CD4-positive, CD25-positive, alpha-beta regulatory T cell (primary cell): ENCODE measurements at places on chromosomes 2 and 18. TPM values are rescaled to one million over a fixed set of nuclear protein-coding genes. Genes with fewer than 3 reads are reported as not detected.

The WNT6 gene
- total RNA-seq = not detected

- no peak for DNase-seq
- no peaks in the 10 kb centered on the region for H3K36me3 ChIP-seq
- no peak overlapping the region for H3K27ac ChIP-seq
- no peaks in the 10 kb centered on the region for H3K27me3 ChIP-seq
- no peaks in the 10 kb centered on the region for H3K4me1 ChIP-seq
- H3K4me3 ChIP-seq = no peak overlapping the region
Measured at GRCh38 chr2:107588181-107588580, 238.5 kb upstream of the RGPD4 start.

The GALR1 gene
- not detected for total RNA-seq

The SPEG gene
- 4.1 TPM for total RNA-seq

DNA sequence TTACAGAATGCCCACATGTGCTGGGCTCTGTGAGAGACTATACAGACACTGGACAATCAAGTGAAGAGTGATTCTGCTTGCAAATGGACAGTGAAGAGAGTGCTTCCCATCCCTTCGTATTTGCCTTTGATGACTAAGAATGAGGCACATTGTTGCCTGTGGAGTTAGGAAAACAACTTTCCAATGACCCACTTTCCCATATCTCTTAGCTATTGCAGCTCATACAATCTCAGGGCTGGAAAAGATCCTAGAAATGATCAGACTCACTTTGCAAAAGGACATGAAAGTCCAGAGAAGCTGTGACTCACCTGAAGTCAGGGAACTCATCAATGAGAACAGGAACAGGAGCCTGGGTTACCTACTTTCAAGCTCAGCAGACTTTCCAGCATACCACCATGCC is 440.5 kb upstream of the TCF4 start:
- no peak overlapping the region for H3K4me3 ChIP-seq
- no peaks in the 10 kb centered on the region for H3K4me1 ChIP-seq
- no peak overlapping the region for H3K27ac ChIP-seq
- DNase-seq = no peak
- no peaks in the 10 kb centered on the region for H3K36me3 ChIP-seq

The PLGLB1 gene
- total RNA-seq = 8.2 TPM

The DLX1 gene
- total RNA-seq = not detected

DNA sequence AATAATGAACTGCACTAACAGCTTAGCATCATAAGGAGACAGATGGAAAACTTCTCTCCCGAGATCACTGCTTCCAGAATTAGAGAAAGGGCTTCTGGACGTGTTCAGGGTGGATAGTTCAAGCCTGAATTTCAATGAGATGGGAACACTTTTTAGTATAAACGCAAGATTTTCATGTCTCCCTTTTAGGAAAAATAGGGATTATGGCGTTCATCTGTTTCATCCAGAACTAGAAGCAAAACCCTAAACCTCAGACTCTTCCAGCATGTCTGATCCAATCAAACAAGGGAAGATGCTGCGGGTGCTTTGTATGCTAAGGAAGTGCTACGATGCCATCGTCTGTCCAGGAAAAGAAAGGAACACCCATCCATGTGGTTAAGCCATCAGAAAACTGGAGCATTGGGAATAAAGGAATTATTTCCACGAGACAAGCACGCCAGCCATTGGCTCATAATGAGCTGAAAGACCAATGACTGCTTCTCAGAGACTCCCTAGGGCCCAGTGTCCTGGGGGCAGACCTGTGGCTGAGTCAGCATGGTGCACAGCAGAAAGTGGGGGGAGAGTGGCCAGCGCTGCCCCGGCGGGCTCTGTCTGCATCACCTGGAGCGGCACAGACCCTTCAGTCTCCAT is 65.9 kb upstream of the AFF3 start:
- no peak overlapping the region for H3K4me3 ChIP-seq
- H3K27me3 ChIP-seq = peaks cover 2% of the 10 kb centered on the region
- H3K27ac ChIP-seq = no peak overlapping the region

GRCh38 chr2:10497797-10498251 is 49.7 kb upstream of the ODC1 start:
- H3K36me3 ChIP-seq = no peaks in the 10 kb centered on the region
- H3K4me1 ChIP-seq = peaks cover 34% of the 10 kb centered on the region
- H3K27me3 ChIP-seq = no peaks in the 10 kb centered on the region
- no peak overlapping the region for H3K4me3 ChIP-seq

GRCh38 chr2:132419235-132419634 is 2.6 kb downstream of the GPR39 start:
- peaks cover 2% of the 10 kb centered on the region for H3K27me3 ChIP-seq
- DNase-seq = no peak
- H3K4me1 ChIP-seq = no peaks in the 10 kb centered on the region
- H3K36me3 ChIP-seq = no peaks in the 10 kb centered on the region

DNA sequence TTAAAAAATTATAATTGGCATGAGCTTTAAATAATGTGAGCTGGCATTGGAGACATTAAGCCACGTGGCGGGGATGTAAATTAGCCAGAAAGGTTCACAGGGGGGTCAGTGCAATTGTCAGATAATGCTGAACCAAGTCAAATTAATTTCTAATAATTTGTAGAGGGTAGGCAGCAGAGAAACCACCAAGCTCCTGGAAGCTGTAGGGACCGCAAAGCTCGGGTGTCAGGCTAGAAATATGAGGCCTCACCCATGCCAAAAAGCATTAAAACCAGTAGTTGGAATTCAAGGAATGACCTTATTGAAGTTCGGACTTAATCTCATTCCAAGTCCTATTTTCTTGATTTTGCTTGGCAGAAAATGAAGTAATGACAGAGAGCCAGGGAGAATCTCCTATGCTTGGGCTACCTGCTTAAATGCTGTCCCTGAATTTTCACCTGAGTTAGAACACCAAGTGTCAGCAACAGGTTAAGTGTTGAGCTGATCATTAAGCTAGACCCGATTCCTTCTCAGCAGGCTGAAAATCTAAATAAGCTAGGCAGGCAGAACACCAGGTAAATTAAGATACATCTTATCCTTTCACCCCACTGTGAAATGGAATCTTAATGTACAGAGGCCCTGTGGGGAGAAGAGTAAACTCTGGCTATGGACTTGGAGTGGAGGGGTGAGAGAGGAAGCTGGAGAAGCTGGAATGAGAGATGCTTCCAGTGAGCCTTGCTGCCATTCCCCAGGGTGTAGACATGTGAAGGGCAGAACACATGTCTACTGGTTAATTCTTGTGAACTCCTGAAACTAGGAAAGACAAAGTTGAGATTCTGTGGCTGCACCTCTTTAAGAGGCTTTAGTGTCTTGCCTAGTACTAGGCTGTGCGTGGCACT is 520.0 kb downstream of the SLC4A3 start:
- H3K4me3 ChIP-seq = no peak overlapping the region
- H3K27ac ChIP-seq = no peak overlapping the region
- no peaks in the 10 kb centered on the region for H3K4me1 ChIP-seq
- H3K36me3 ChIP-seq = no peaks in the 10 kb centered on the region

GRCh38 chr2:128170776-128171175 is 79.8 kb downstream of the UGGT1 start:
- no peak overlapping the region for H3K4me3 ChIP-seq
- DNase-seq = no peak
- H3K27me3 ChIP-seq = no peaks in the 10 kb centered on the region
- H3K27ac ChIP-seq = no peak overlapping the region

The EML6 gene
- 0.59 TPM for total RNA-seq

DNA sequence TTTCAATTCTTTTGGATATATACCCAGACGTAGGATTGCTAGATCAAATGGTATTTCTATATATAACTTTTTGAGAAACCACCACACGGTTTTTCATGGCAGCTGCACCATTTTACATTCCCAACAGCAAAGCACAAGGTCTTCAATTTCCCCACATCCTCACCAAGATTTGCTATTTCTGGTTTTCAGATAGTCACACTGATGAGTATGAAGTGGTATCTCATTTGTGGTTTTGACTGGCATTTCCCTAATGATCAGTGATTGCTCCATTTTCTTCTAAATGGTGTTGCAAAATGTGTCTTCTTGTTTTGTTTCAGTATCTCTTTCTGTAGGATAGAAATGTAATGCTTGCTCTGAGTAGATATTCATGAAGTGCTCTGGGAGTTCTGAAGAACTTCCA is 52.0 kb downstream of the ANKRD44 start:
- no peaks in the 10 kb centered on the region for H3K27me3 ChIP-seq
- peak overlapping the region; percentile 91 for H3K27ac ChIP-seq
- DNase-seq = peak; percentile 44
- no peaks in the 10 kb centered on the region for H3K36me3 ChIP-seq
- peak overlapping the region; percentile 59 for H3K4me3 ChIP-seq

DNA sequence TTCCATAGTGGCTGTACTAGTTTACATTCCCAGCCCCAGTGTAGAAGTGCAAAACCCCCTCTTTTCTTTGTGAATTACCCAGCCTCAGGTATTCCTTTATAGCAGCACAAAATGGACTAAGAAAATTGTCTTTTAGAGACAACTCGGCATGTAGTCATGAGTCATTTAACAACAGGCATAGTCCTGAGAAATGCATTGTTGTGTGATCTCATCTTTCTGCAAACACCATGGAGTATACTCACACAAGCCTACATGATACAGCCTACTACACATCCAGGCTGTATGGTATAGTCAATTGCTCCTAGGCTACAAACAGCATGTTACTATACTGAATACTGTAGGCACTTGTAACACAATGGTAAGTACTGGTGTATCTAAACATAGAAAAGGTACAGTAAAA is 44.4 kb upstream of the MBP start:
- H3K4me1 ChIP-seq = no peaks in the 10 kb centered on the region
- H3K27ac ChIP-seq = no peak overlapping the region
- DNase-seq = no peak
- no peak overlapping the region for H3K4me3 ChIP-seq
- H3K27me3 ChIP-seq = no peaks in the 10 kb centered on the region
- no peaks in the 10 kb centered on the region for H3K36me3 ChIP-seq

The SCTR gene
- total RNA-seq = not detected

The TUBA4B gene
- not detected for total RNA-seq

GRCh38 chr18:47799376-47799775 is 131.1 kb downstream of the SMAD2 start:
- DNase-seq = no peak
- H3K4me1 ChIP-seq = no peaks in the 10 kb centered on the region
- no peaks in the 10 kb centered on the region for H3K27me3 ChIP-seq
- no peaks in the 10 kb centered on the region for H3K36me3 ChIP-seq
- H3K27ac ChIP-seq = no peak overlapping the region
- H3K4me3 ChIP-seq = no peak overlapping the region

- peaks cover 20% of the 10 kb centered on the region for H3K36me3 ChIP-seq
- H3K4me1 ChIP-seq = no peaks in the 10 kb centered on the region
- no peak for DNase-seq
- no peak overlapping the region for H3K27ac ChIP-seq
- no peaks in the 10 kb centered on the region for H3K27me3 ChIP-seq
Measured at GRCh38 chr18:36179562-36180355, 7.5 kb upstream of the MOCOS start.

The CYP27A1 gene
- not detected for total RNA-seq

- H3K27me3 ChIP-seq = no peaks in the 10 kb centered on the region
- no peaks in the 10 kb centered on the region for H3K4me1 ChIP-seq
- no peaks in the 10 kb centered on the region for H3K36me3 ChIP-seq
Measured at GRCh38 chr18:58905777-58906428, 41.2 kb downstream of the ZNF532 start.

- H3K27me3 ChIP-seq = no peaks in the 10 kb centered on the region
- H3K4me1 ChIP-seq = no peaks in the 10 kb centered on the region
- no peak overlapping the region for H3K27ac ChIP-seq
- DNase-seq = no peak
- no peak overlapping the region for H3K4me3 ChIP-seq
Measured at GRCh38 chr2:58739033-58739432, 497.9 kb upstream of the FANCL start.

DNA sequence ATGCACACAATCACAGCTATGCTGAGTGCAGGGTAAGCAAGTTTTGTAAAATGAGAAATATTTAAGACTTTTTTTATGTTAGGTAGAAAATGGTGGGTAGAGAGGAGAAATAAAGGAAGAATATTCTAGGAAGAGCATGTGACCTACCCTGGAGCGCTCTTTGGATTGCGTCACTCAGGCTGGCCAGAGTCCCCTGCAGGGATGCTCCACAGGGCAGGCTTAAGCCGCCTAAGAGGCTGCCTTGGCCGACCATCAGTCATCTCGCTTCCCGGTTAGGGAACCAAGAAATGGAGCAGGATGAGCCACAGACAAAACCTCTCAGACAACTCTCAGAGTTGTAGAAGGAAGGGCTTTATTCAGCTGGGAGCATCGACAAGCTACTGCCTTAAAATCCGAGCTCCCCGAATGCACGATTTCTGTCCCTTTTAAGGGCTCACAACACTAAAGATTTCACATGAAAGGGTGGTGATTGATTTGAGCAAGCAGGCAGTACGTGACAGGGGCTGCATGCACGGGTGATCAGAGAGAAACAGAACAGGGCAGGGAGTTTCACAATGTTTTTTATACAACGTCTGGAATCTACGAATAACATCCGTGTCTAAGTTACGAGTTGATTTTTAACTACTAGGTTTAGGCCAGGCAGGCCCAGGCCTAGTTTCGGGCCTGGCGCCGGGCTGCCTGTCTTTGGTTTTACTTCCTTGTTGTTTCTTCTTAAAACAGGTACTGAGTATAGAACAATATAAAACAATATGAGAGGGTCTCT is 1072.0 kb downstream of the CBLN2 start:
- no peak overlapping the region for H3K4me3 ChIP-seq
- DNase-seq = no peak
- no peaks in the 10 kb centered on the region for H3K4me1 ChIP-seq
- H3K27me3 ChIP-seq = no peaks in the 10 kb centered on the region
- H3K36me3 ChIP-seq = no peaks in the 10 kb centered on the region

The INPP4A gene
- total RNA-seq = 106 TPM

DNA sequence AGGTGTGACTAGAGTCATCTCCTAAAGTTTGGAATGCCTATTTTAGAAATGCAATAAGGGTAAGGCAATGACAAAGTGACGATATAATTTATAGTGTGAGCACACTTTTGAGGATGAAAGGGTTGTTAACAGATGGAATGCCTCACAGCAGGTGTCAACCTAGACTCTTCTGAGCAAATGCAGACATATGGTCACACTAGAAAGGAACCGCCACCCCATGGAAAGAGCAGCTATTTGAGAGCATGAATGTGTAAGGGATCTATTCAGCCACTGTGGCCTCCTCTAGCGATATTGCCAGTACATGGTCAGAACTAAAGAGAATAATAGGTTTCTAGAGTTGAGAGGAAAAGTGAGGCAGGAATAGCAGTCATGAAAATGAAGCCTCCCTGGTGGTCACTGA is 18.5 kb downstream of the DSG2 start:
- no peak overlapping the region for H3K4me3 ChIP-seq
- no peak for DNase-seq
- no peak overlapping the region for H3K27ac ChIP-seq
- H3K36me3 ChIP-seq = no peaks in the 10 kb centered on the region
- no peaks in the 10 kb centered on the region for H3K4me1 ChIP-seq

GRCh38 chr18:58892488-58892887 is 27.8 kb downstream of the ZNF532 start:
- DNase-seq = no peak
- H3K4me1 ChIP-seq = peaks cover 4% of the 10 kb centered on the region
- H3K27ac ChIP-seq = no peak overlapping the region
- H3K27me3 ChIP-seq = no peaks in the 10 kb centered on the region

DNA sequence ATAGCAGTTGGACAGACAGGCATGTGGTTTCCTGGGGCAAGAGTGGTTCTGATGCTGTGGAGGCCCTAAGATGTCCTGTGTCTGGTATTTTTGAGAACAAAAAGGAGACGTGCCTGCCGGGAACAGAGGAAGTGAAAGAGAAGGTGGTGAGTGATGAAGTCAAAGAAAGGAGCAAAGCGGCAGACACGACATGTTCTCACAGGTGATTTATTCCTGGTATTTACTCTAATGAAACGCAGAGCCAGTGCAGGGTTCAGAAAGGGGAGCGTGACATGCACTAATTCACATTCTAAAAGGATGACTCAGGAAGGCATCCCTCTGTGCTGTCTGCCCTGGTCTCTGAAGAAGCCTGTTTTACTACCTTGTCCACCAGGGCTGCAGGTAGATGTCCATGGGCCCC is 211.0 kb downstream of the KCNE4 start:
- no peak overlapping the region for H3K4me3 ChIP-seq
- H3K27ac ChIP-seq = no peak overlapping the region
- H3K36me3 ChIP-seq = no peaks in the 10 kb centered on the region
- H3K4me1 ChIP-seq = no peaks in the 10 kb centered on the region

The GPN1 gene
- total RNA-seq = 27.8 TPM
